Left forelimb (tissue), 1 donor: ENCODE measurements at places on chromosomes 6 and 20.

GRCh38 chr6:126633373-126633772, 293.5 kb downstream of the CENPW start:
- DNase-seq: no peak

DNA sequence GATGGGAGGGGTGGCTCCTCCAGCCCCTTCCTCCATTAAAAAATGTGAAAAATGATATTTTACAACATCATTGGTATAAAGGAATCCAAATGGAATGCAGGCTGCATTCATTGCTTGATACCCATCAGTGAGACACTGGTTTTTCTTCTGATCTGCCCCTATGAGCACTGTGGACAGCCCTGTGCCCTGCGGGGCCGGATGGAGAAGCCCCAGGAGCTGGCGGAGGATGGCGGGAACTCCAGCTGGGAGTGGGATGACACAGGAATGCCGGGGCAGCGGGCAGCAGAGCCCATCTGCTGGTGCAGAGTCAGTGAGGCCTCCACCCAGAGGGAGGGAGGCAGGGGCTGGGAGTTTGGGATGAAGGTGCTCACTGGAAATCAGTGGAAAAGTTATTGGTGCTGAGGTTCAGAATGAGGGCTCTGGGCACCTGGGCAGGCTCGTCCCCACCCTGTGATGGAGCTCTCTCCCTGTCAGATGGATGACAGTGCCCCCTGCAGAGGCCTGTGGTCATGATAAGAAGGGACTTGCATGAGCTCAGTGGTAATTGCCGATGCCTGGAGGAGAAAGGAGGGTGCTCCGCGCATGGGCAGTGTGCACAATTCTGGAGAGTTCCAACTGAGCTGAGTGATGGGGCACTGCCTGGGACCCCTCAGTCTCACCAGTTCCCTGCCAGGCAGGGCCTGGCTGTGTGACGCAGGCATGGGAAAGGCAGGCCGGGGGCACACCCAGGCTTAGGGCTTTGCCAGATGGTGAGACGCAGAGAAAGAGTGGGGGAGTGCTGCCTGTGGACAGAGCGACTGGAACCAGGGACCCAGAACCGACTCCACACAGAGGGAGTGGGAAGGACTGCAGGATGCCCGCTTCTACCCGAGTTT, 23.2 kb downstream of the CTCFL start:
- DNase-seq: no peak

- no peak for DNase-seq
These were observed 89.2 kb downstream of the SLC22A23 start for GRCh38 chr6:3367630-3368029.

- no peak for DNase-seq
These were observed 483.5 kb downstream of the UTRN start for GRCh38 chr6:144768551-144769075.

DNA sequence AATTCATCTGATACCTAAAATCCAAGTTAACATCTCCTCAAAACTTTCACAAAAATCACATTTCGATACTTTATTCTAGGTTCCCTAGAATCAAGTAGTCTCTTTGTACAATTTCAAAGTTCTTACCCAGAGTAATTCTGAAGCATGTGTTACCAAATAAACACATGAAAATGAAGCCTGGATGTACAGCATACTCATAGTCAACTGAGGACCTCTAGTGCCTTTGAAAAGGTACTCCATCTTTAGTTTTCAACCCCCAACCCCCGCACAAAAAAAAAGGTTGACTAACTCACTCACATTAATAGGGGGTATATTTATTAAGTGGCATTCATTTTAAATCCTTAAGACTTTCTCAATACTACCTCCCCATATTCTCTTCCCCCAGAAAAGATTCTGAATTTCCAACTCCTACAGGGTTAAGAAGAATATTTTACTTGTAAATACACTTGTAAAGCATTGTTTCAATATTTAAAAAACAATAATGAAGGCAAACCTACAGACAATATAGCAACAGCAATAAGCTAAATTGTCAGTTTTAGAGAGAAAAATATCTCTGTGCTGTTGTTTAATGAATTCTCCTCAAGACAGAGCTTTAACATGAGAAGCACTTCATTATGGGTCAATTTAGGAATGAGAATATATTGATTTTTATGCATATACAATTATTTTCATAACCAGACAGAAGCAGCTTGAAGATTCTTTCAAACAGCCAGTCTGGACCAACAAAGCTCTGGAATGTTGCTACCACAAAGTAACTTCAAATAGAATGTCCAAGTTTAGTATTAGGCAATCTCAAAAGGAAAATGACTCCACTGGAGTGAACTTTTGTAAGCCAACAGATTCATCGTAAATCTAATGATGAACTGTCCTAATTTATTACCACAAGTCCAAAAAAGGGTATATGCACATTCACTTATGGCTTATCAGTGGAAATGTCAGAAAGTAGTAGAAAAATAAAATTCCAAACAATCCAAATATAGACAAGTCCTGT, 3.3 kb downstream of the PLN start:
- no peak for DNase-seq

DNA sequence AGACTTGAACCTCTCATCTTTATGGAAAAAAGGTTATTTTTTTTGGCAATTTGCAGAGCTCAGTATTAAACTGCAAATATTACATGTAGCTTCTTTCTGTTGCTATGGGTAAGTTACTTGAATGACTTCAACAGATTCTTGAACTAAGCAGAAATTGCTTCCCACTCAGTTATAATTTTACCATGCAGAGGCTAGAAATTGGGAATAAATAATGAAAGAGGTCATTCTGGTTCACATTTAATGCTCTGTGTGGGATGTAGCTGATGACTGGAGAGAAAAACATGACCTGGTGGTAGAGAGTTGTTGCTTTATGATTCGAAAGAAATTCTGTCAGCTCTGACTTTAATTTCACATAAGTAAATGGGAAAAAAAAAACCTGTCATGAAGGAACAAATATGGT, 16.8 kb upstream of the ADGB start:
- DNase-seq: no peak

DNA sequence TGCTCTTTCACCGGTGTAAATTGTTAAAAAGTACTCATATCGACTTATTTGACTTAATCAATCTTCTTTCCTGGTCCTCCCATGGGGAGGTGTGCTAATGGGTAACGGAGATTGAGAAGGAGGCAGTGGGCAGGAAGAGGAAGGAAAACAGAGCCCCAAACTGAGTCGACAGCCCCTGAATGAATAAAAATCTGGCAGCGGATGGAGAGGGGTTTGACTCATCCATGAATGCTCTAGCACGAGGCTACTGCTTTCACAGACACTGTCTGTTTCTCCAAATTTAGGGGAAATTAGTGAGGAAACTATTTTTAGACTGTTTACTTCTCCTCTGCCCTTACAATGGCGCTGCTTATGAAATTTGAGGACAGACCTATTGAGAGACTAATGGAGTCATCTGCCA, 142.2 kb upstream of the ATXN1 start:
- no peak for DNase-seq

DNA sequence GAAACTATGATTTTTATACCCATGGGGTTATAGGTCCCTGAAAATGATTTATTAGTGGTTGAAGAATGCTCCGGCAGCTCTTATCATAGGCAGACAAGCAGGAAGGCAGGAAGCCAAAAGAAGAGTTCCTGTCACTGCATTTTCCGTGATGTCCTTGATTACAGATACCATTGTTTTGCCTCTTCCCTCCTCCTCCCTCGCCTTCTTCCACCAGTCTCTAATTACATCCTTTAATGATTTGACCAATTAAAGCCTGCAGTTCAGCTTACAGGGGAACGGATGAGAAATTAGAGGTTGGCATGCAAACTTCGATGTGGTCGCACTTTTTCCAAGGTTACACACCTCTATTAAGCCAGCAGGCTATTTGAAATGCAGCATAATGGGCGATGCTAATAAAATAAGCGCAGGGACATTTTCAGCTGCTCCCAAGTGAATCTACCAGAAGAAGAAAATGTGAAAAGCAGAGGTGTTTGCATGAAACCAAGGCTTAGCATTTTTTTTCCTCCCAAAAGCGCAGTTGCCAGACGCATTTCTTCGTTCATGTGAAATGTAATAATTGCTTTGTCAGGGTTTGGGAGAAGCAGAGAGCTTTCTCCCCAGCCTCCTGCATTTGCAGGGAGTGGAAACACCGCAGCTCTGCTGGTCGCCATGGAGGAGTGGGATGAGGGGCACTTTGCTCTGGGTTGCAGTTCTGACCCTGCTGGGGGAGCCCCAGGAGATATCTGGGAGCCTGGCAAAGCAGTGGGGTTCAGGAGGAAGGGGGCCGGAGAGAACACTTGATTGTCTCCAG, 6.0 kb downstream of the NOX3 start:
- no peak for DNase-seq

GRCh38 chr6:106163966-106164877, 78.1 kb downstream of the PRDM1 start:
- DNase-seq: no peak
